Breast epithelium (tissue), 4 donors: ENCODE measurements at places on chromosomes 7 and 10.

DNA sequence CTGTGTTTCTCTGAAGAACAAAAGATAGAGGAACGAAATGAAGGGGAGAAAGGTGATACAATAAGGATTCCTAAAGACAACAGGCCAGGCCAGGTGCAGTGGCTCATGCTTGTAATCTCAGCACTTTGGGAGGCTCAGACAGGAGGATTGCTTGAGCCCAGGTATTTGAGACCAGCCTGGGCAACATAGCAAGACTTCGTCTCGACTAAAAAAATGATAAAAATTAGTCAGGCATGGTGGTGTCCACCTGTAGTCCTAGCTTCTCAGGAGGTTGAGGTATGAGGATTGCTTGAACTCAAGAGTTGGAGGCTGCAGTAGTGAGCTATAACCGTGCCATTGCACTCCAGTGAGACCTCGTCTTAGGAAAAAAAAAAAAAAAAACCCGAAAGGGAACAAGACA is 41.4 kb upstream of the FAM3C start:
- H3K27ac ChIP-seq = no peak overlapping the region
- no peak for DNase-seq
- H3K4me3 ChIP-seq = no peak overlapping the region
- no peaks in the 10 kb centered on the region for H3K4me1 ChIP-seq
- no peaks in the 10 kb centered on the region for H3K36me3 ChIP-seq
- H3K27me3 ChIP-seq = no peaks in the 10 kb centered on the region

DNA sequence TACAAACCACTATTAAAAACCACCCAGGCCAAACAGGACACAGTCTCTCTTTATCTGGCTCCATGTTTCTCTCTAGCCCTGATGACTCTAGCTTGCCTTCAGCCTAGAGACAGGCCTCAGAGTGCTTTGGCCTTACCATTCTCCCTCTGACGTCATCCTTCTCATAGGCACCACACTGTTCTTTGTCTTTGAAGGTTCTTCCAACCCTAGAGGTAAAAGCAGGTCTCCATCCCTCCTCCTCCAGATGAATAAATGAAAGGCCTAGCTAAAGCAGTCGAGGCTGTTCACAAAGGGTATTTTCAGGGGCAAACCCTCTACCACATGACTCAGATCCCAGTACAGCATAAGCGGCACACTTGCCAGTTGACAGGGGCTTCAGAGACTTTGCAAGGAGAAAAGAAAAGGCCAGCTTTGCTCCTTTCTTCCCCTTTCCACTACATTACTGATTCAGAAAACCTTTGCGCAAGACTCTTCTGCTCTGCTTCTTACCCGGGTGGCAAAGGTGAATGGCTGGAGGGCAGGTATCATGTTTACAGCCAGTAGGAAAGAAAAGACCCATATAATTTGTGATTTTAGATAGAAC is 14.8 kb downstream of the NFE2L3 start:
- no peaks in the 10 kb centered on the region for H3K27me3 ChIP-seq
- H3K36me3 ChIP-seq = no peaks in the 10 kb centered on the region
- no peak overlapping the region for H3K4me3 ChIP-seq
- H3K4me1 ChIP-seq = no peaks in the 10 kb centered on the region

GRCh38 chr10:80670774-80671173 is 133.1 kb downstream of the SH2D4B start:
- no peaks in the 10 kb centered on the region for H3K4me1 ChIP-seq
- H3K36me3 ChIP-seq = no peaks in the 10 kb centered on the region
- H3K27me3 ChIP-seq = no peaks in the 10 kb centered on the region
- H3K4me3 ChIP-seq = no peak overlapping the region

DNA sequence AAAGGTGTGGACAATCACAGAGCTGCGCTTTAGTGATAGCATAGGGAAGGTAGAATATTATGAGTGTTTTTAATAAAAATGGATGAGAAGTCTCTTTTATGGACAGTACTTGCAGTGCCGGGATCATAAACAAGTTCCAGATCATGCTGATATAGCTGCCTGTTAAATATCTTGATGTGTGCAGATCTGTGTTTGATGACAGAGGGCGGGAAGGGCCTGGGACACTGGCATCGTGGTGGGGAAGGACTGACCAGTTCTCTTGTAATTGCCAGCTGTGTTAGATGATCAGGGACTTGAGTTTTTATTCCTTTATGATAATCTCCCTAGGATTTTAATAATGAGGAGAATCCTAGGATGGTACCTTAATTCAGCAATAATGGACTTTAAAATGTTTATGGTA is 14.6 kb downstream of the SND1 start:
- no peaks in the 10 kb centered on the region for H3K4me1 ChIP-seq
- H3K27ac ChIP-seq = no peak overlapping the region
- H3K27me3 ChIP-seq = no peaks in the 10 kb centered on the region
- H3K4me3 ChIP-seq = no peak overlapping the region
- DNase-seq = no peak

DNA sequence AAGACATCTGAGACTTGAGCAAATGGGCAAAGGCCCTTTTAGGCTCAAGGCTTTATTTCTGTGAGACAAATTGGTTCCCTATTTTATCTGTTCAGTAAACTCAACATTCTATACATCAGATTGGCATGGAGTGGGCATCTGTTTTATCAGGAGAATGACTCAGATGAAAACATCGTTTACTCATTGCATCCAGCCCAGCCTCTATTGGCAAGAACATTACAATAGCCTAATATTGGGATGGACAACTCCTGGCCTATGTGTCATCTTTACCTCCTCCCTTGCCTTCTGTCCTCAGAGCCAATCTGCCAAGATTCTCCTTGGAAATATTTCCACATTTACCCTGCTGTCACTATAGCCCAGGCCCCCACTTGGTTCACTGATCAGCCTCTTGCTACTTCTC is 5.5 kb upstream of the BLNK start:
- peaks cover 6% of the 10 kb centered on the region for H3K4me1 ChIP-seq
- H3K27me3 ChIP-seq = no peaks in the 10 kb centered on the region
- no peaks in the 10 kb centered on the region for H3K36me3 ChIP-seq
- H3K4me3 ChIP-seq = no peak overlapping the region
- DNase-seq = no peak
